ENCODE measurements at places on chromosomes 13 and 19.

- H3K4me1 ChIP-seq = no peaks in the 10 kb centered on the region
- no peak overlapping the region for H3K4me3 ChIP-seq
- no peak overlapping the region for H3K27ac ChIP-seq
- no peaks in the 10 kb centered on the region for H3K36me3 ChIP-seq
Observed at GRCh38 chr13:31053896-31054295, 107.8 kb downstream of the HSPH1 start.

DNA sequence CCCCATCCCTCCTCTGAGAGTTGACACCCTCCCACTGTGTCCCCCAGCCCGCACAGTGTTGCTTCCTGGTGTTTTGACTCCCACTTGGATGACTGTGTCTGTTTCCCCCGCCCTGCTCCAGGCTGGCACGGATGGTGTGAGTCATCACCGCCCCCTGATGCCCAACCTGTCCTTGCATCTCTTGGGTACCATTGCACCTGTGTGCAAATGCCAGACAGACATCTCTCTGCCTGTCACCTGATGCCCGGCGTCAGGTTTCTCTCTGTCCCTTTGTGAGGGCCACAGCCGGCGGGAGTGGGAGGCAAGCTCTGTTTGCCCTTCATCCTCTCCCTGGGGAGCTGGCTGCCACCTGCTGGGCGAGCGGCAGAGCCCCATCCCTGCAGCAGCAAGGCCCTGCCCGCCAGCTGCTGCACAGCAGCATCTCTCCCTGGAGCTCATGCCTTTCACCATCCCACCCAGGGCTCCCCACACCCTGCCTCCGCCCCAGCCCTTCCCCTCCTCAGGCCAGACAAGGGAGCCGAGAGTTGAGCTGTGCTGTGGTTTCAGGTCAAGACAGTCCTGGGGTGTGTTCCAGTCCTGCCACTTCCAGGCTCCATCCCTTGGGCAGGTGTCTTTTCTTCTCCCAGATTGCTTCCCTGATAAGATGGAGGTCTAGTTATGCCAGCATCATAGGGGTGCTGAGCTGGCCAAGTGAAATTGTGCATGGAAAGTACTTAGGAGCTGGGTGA lies 29.7 kb downstream of the NKPD1 start:
- H3K36me3 ChIP-seq = no peaks in the 10 kb centered on the region
- no peak for DNase-seq
- no peaks in the 10 kb centered on the region for H3K4me1 ChIP-seq
- H3K27ac ChIP-seq = no peak overlapping the region
- no peaks in the 10 kb centered on the region for H3K27me3 ChIP-seq

GRCh38 chr13:22929381-22930126 lies 251.2 kb upstream of the SGCG start:
- H3K27me3 ChIP-seq = no peaks in the 10 kb centered on the region
- no peaks in the 10 kb centered on the region for H3K36me3 ChIP-seq
- no peak overlapping the region for H3K27ac ChIP-seq
- no peak for DNase-seq
- no peaks in the 10 kb centered on the region for H3K4me1 ChIP-seq
- H3K4me3 ChIP-seq = no peak overlapping the region

GRCh38 chr19:33434886-33435705 lies 61.6 kb downstream of the CEBPG start:
- H3K4me3 ChIP-seq = no peak overlapping the region
- no peak overlapping the region for H3K27ac ChIP-seq

- H3K36me3 ChIP-seq = no peaks in the 10 kb centered on the region
- no peak overlapping the region for H3K27ac ChIP-seq
- no peak for DNase-seq
- no peaks in the 10 kb centered on the region for H3K27me3 ChIP-seq
Observed at GRCh38 chr13:76799696-76800095, 86.5 kb downstream of the KCTD12 start.

- DNase-seq = no peak
- peaks cover 32% of the 10 kb centered on the region for H3K4me1 ChIP-seq
- no peaks in the 10 kb centered on the region for H3K27me3 ChIP-seq
- H3K36me3 ChIP-seq = peaks cover 6% of the 10 kb centered on the region
- no peak overlapping the region for H3K27ac ChIP-seq
Observed at GRCh38 chr19:13783565-13784500, 9.6 kb downstream of the C19orf53 start.

GRCh38 chr19:47422417-47423163 lies 3.3 kb upstream of the MEIS3 start:
- H3K4me1 ChIP-seq = peaks cover 36% of the 10 kb centered on the region
- H3K27me3 ChIP-seq = peaks cover 61% of the 10 kb centered on the region
- H3K4me3 ChIP-seq = no peak overlapping the region
- no peaks in the 10 kb centered on the region for H3K36me3 ChIP-seq
- no peak for DNase-seq

DNA sequence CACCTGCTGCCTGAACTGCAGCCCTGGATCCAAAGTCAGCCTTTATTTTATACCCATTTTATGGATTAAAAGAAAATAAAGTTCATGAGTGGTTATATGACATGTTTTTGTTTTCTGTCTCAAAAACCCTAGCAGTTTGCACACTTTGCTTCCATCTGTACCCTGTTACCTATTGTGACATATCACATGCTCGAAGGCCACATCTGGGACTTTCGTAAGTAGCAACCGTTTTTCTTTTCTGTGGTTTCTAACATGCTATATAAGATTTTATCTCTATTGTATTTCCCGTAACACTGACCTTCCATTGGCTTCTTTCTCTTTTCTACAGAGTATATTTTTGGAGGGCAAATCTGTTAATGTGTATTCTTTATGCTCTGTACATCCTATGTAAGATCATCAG lies 1007.2 kb downstream of the PCDH9 start:
- H3K27ac ChIP-seq = no peak overlapping the region
- H3K4me3 ChIP-seq = no peak overlapping the region
- no peak for DNase-seq
- no peaks in the 10 kb centered on the region for H3K27me3 ChIP-seq

DNA sequence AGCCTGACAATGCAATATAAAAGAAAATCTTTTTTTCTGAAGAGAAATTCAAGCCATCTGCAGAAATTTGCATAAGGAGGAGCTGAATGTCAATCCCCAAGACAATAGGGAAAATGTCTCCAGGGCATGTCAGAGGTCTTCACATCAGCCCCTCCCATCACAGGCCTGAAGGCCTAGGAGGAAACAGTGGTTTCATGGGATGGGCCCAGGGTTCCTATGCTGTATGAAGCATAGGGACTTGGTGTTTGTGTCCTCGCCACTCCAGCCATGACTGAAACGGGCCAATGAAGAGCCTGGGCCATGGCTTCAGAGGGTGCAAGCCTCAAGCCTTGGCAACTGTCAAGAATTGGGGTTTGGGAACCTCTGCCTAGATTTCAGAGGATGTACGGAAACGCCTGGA lies 883.5 kb downstream of the UQCRFS1 start:
- H3K4me3 ChIP-seq = no peak overlapping the region
- no peak for DNase-seq
- no peaks in the 10 kb centered on the region for H3K4me1 ChIP-seq
- no peak overlapping the region for H3K27ac ChIP-seq
- H3K27me3 ChIP-seq = no peaks in the 10 kb centered on the region

DNA sequence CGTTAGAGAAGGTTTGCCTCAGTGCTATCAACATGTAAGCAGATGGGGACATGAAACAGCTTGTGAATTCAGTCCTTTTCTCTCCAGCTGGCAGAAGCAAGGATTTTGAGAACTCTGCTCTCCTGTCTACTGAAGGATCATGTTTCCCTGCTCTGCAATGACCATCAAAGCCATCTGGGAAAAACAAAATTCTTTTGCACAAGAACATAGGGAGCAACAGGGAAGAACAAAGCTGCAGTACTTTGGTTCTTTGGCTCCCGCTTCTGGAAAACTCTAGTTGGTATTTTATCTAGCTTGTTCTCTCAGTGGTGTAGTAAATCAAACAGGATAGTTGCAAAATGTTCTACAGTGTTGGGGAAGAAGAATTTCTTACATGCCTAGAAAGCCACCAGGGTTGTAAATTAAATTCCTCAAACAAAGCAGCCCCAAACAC lies 270.4 kb downstream of the ENOX1 start:
- H3K27me3 ChIP-seq = no peaks in the 10 kb centered on the region
- H3K4me3 ChIP-seq = no peak overlapping the region
- no peak overlapping the region for H3K27ac ChIP-seq
- H3K4me1 ChIP-seq = no peaks in the 10 kb centered on the region
- H3K36me3 ChIP-seq = no peaks in the 10 kb centered on the region

DNA sequence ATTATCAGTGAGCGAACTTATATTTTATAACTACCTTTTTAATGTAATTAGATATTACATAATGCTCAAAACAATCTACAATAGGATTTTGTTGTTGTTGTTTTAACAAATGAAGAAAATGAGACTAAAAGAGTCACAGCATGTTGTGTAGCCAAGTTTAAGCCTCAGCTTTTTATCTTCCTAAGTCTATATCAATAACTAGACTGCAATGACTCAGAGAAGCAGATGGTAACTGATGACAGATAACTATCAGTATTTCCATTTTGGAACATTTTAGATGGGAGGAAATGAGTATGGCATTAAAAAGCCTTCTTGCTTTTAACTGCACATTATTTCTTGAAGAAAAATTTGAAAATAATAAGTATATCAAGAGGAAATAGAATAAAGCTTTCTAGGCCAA lies 825.2 kb downstream of the SLITRK1 start:
- no peaks in the 10 kb centered on the region for H3K4me1 ChIP-seq
- DNase-seq = no peak
- no peaks in the 10 kb centered on the region for H3K36me3 ChIP-seq
- H3K4me3 ChIP-seq = no peak overlapping the region

- no peak for DNase-seq
- no peak overlapping the region for H3K27ac ChIP-seq
- H3K27me3 ChIP-seq = no peaks in the 10 kb centered on the region
- no peaks in the 10 kb centered on the region for H3K36me3 ChIP-seq
Observed at GRCh38 chr13:42720113-42720857, 61.1 kb upstream of the FAM216B start.

DNA sequence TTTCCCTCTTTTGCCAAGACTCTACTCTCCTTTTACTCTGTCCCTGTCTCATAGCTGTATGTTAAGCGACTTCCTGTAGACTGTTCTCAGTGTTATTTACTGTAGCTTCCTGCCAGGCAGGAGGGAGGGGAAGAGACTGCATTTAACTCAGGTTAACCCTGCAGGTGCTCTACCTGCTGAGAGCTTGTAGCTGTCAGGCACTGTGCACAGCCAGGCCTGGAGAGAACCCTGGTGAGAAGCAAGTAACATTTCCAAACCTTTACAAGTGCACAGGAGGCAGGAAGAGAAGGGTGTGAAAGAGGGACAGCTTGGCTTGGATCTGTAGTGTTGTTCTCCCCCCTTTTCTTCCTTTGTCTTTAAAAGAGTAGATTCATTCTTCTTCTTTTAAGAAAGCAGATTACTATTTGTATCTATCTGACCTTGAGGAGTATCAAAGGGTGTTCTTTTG lies 167.1 kb downstream of the LMO7 start:
- H3K27ac ChIP-seq = no peak overlapping the region
- no peak for DNase-seq
- H3K4me1 ChIP-seq = peaks cover 20% of the 10 kb centered on the region
- H3K36me3 ChIP-seq = no peaks in the 10 kb centered on the region

GRCh38 chr19:7783991-7784423 lies 21.0 kb downstream of the CLEC4M start:
- no peaks in the 10 kb centered on the region for H3K36me3 ChIP-seq
- H3K4me1 ChIP-seq = peaks cover under 1% of the 10 kb centered on the region
- no peak overlapping the region for H3K4me3 ChIP-seq
- no peak for DNase-seq
- H3K27ac ChIP-seq = no peak overlapping the region

- no peak overlapping the region for H3K27ac ChIP-seq
- H3K27me3 ChIP-seq = no peaks in the 10 kb centered on the region
- DNase-seq = no peak
- H3K36me3 ChIP-seq = no peaks in the 10 kb centered on the region
- H3K4me3 ChIP-seq = no peak overlapping the region
- H3K4me1 ChIP-seq = no peaks in the 10 kb centered on the region
Observed at GRCh38 chr13:22749626-22750025, 431.2 kb upstream of the SGCG start.

GRCh38 chr13:76683168-76683567 lies 203.0 kb downstream of the KCTD12 start:
- H3K36me3 ChIP-seq = no peaks in the 10 kb centered on the region
- H3K4me1 ChIP-seq = no peaks in the 10 kb centered on the region
- no peak overlapping the region for H3K4me3 ChIP-seq

- H3K36me3 ChIP-seq = no peaks in the 10 kb centered on the region
- H3K27me3 ChIP-seq = no peaks in the 10 kb centered on the region
- no peaks in the 10 kb centered on the region for H3K4me1 ChIP-seq
- no peak overlapping the region for H3K4me3 ChIP-seq
- DNase-seq = no peak
Observed at GRCh38 chr13:62613819-62614218, 1198.2 kb upstream of the PCDH20 start.

GRCh38 chr13:40149611-40150274 lies 494.3 kb downstream of the COG6 start:
- H3K36me3 ChIP-seq = no peaks in the 10 kb centered on the region
- peaks cover 37% of the 10 kb centered on the region for H3K4me1 ChIP-seq
- H3K27ac ChIP-seq = no peak overlapping the region
- no peaks in the 10 kb centered on the region for H3K27me3 ChIP-seq

- H3K36me3 ChIP-seq = no peaks in the 10 kb centered on the region
- H3K4me1 ChIP-seq = no peaks in the 10 kb centered on the region
- no peak for DNase-seq
- H3K4me3 ChIP-seq = no peak overlapping the region
- H3K27ac ChIP-seq = no peak overlapping the region
- peaks cover 5% of the 10 kb centered on the region for H3K27me3 ChIP-seq
Observed at GRCh38 chr13:26743971-26744370, 16.6 kb downstream of the GPR12 start.

GRCh38 chr13:111275995-111276618 lies 44.3 kb upstream of the TEX29 start:
- no peak overlapping the region for H3K27ac ChIP-seq
- H3K27me3 ChIP-seq = no peaks in the 10 kb centered on the region
- DNase-seq = no peak
- H3K4me3 ChIP-seq = no peak overlapping the region

DNA sequence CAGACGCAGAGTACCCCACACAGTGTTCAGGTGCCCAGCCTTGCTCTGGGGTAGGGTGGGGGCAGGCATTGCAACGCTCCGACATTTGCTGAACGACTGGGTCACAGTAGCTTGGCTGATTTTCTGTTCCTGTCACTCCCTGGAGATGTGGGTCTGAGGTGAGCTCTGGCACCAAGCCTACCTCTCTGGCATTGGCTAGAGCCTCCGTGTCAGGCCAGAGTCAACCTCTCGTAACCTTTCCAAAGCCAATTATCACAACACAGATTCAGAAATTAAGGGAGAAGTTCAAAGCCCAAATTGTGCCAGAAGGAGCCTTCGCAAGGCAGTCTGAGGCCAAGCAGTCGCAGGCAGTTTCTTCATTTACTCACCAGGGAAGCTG lies 117.2 kb downstream of the IRS2 start:
- H3K27ac ChIP-seq = no peak overlapping the region
- no peaks in the 10 kb centered on the region for H3K36me3 ChIP-seq
- no peaks in the 10 kb centered on the region for H3K27me3 ChIP-seq
- no peak for DNase-seq
- no peak overlapping the region for H3K4me3 ChIP-seq

GRCh38 chr19:10646456-10647159 lies 7.5 kb upstream of the ILF3 start:
- no peak overlapping the region for H3K27ac ChIP-seq
- no peak overlapping the region for H3K4me3 ChIP-seq
- no peaks in the 10 kb centered on the region for H3K36me3 ChIP-seq
- peaks cover 22% of the 10 kb centered on the region for H3K4me1 ChIP-seq
- DNase-seq = no peak
- no peaks in the 10 kb centered on the region for H3K27me3 ChIP-seq
